ENCODE measurements at places on chromosomes 12 and 14.

DNA sequence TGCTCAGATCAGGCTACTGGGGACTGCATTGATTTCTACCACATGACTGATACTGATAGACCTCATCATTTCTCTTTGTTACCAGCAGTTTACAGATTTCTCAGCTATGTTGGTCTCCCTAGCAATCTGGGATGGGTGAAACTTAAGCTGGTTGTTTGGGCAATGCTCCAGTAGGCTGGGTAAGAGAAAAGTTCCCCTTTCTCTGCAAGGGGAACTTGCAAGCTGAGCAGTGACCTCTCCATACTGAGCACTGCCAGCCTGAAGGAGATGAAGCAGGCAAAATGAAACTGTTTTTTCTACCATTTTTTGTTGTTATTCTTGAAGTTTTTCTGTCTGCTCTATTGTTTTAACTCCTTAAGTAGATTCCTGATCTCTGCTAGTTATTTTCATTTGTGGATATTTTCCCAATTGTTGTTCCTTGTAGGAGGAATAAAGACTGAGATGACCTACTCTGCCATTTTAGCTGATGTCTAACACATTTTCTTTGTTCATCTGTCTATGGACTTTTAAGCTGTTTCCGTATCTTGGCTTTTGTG lies 1.3 kb upstream of the OR4M1 start:
- no peak for DNase-seq

DNA sequence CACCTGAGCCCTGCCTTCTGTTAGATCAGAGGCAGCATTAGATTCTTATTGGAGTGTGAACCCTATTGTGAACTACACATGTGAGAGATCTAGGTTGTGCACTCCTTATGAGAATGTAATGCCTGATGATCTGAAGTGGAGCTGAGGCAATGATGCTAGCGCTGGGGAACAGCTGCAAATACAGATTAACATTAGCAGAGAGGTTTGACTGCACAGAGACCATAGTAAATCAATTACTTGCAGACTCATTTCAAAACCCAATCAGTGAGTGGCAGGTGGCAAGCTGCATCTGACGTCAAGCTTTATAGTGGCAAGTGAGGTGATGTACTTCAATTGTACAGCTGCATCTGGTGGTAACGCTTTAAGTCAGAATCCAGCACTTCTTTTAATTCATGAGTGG lies 141.6 kb downstream of the GPHN start:
- peak; percentile 17 for DNase-seq

DNA sequence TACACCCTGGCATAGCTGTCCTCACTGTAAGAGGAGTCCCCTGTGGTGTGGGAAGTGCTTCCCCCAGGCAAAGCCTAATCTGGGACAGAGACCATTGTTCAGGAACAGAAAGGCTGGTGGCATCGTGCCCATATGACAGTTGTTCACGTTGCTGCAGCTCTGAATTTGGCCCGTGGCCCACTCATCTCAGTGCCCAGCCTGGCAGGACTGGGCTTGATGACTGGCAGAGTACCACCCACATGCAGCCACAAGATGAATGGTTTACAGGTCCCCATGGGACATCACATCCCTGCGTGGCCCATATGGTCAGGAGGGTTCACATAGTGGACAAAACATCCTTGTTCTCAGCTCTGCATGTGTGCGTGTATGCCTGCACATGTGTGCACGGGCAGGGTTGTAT lies 17.5 kb downstream of the IQSEC3 start:
- DNase-seq, result no peak

GRCh38 chr12:95173392-95174251 lies 43.6 kb downstream of the FGD6 start:
- DNase-seq, result no peak

DNA sequence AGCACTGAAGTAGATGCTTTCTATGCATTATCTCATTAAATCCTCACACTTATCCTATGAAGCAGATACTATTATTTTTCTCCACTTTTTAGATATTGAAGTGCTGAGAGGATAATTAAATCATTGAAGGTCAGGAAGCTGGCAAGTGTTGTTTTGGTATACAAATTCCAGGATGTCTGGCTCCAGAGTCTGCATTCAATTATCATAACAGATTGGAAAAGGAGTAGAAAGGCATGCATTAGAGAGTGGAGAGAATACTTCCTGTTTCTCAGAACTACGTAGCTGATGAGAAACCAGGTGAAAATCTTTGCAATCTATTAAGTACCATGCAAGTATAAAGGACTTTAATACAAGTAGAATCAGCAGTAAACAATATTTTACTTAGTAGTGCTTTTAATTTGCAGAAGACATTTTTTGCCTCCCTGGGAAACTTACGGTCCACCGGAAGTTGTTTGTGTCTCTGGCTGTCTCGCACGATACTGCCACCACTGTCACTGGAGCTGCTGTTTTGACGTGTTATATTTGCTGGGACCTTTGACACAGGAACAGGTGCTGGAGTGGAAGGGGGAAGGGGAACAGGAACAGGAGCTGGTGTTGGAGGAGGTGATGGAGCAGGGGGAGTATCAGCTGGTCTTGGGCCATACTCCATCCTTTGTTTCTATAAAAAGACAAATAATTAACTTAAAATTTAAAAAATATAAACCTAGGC lies 158.0 kb downstream of the EPS8 start:
- DNase-seq, result no peak

GRCh38 chr14:30620178-30620577 lies 1.9 kb upstream of the SCFD1 start:
- peak; percentile 42 for DNase-seq

GRCh38 chr14:105140581-105140980 lies 28.0 kb downstream of the JAG2 start:
- DNase-seq, result no peak

DNA sequence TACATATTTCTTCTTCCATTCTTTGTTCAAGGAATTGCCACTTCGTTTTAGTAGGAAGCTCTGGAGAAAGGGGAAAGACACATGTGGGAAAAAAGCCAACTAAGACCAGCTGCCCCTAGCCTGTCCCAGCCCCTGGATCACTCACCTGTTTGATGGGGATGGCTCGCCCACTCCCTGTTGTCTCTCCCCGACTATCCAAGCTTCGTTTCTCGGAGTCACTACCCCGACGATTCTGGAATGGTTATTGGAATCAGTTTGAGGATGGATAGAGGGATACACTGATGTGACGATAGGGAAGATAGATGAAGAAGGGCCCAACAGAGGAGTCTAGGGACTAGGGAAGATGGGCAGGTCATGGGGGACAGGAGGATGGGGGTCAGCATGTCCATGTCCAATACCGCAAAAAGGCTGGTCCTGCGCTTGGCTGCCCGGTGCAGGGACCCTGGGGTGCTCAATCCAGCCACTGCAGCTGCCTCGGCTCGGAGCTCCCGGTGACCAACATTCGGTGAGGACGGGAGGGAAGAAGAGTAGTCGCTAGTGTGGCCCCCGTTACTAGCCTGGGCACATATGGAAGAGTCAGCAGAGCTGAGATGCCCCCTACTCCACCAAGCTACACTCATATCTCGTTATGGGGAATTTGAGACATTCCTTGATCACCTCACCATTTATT lies 7.0 kb downstream of the AGAP2 start:
- DNase-seq, result no peak

DNA sequence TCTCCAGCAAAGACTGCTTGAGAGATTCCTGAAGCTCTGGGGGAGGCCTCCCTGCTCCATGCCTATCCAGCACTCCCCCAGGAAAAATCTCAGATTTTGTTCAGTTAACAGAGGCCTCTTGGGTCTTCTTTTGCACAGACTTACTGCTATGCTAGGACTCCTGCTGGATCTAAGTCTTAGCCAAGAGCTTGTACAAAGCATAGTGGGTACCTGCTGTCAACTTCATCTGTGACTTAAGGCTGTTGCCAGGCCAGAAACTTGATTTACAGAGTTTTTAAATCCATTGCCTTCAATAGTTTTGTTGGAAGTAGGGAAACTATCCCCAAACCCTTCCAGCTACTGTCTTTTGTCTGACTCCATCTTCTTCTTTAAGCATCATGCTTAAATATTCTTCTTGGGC lies 140.5 kb downstream of the SMOC1 start:
- no peak for DNase-seq

GRCh38 chr14:99033951-99034350 lies 238.0 kb downstream of the BCL11B start:
- no peak for DNase-seq

- no peak for DNase-seq
These were observed 6.4 kb upstream of the MAPK1IP1L start for GRCh38 chr14:55045087-55045486.

- no peak for DNase-seq
These were observed 171.1 kb downstream of the DACT1 start for GRCh38 chr14:58808828-58809227.

- DNase-seq, result no peak
These were observed 120.5 kb downstream of the AKAP6 start for GRCh38 chr14:32449648-32450047.

GRCh38 chr12:79156846-79157463 lies 292.4 kb downstream of the SYT1 start:
- DNase-seq, result no peak

DNA sequence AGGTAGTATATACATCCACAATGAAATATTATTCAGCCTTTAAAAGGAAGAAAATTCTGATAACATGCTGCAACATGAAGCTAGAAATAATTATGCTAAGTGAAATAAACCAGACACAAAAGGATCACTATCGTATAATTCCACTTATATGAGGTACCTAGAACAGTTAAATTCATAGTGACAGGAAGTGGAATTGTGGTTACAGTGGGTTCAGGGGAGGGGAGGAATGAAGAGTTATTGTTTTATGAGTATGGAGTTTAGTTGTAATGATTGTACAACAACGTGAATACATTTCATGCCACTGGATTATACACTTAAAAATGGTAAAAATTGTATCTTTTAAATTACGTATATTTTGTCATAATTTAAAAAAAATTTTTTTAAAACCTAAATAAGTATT lies 21.0 kb downstream of the EEA1 start:
- DNase-seq, result no peak

DNA sequence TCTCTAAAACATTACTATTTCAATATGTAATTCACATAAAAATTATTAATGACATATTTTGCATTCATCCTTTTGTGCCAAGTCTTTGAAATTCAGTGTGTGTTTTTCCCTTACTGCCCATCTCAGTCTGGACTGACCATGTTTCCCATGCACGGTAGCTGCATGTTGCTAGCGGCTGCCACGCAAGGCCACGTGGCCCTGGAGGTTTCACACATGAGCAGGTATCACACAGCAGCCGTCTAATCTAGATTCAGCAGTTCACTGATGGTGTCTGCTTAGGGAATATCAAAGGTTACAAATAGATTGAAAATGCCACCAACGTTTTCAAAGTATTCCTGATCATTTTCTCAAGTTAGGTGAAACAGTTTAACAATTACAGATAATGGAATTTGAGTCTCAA lies 234.8 kb upstream of the FKBP4 start:
- no peak for DNase-seq

- no peak for DNase-seq
These were observed 3.2 kb upstream of the MIA2 start for GRCh38 chr14:39230416-39231035.

DNA sequence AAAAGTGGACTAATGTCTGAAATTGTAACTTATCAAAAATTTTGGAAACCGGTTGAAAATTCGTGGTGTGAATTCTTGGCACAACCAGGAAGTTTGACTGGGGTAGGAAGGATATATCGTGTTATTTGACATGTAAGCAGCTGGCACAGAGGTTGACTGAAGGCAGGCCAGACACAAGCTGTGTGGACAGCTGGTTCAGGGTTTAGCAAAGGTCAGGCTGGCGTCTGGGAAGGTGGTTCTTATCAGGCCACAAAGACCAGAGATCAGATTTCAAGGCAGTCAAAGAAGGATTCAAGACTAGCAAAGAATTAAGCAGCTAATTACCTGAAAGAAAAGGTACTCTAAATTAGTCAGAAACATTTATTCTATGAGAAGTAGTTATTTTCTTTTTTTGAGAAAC lies 450.2 kb upstream of the MDGA2 start:
- DNase-seq, result no peak

GRCh38 chr14:84532016-84532415 lies 997.9 kb upstream of the FLRT2 start:
- DNase-seq, result no peak

- no peak for DNase-seq
These were observed 29.9 kb downstream of the JAG2 start for GRCh38 chr14:105138551-105139111.

DNA sequence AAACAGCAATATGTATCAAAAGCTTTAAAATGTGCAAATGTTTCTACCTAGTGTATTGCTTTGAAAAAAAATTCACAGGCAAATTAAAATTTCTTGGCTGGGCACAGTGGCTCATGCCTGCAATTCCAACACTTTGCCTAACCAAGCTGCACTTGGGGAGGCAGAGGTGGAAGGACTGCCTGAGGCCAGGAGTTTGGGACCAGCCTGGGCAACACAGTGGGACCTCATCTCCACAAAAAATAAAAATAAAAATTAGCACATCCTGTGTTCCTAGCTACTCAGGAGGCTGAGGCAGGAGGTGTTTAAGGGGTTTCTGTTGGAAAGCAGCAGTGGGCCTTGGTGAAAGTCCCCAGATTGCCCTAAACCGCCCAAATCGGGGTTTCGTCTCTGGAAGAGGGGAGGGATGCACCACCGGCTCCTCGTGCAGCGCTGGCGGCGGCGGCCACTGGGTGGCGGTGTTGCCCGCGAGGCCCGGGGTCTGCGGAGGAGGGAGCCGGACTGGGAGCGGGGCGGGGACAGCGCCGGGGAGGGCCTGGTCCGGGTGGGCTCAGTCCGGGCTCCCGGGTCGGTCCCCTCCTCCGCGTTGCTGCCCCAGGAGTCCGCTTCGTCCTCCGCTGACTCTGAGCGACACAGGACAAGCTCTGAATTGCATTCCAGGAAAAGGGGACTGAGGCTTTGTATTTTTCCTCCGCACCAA lies 265.6 kb downstream of the AACS start:
- peak; percentile 88 for DNase-seq

DNA sequence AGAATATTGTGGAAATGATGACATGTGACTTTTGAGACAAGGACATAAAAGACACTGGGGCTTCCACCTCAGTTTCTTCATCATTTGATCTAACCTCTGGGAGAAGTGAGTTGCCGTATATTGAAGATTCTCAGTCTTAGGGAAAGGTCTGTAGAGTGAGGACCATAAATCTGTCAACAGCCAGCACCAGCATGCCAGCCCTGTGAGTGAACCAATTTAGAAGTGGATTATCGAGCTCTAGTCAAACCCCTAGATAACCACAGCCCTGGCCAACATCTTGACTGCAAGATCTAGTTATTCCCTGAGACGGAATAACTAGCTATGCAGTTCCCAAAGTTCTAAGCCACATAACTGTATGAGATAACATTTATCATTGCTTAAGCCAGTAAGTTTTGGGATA lies 108.8 kb upstream of the PTPRR start:
- no peak for DNase-seq

Measured in GM10248 (cell line).